ENCODE measurements at places on chromosomes 7 and 10. TPM values are rescaled to one million over a fixed set of nuclear protein-coding genes. Genes with fewer than 3 reads are reported as not detected.

Gene TUBB8
- total RNA-seq: not detected

Gene WNT8B
- total RNA-seq: not detected

Gene RBP3
- total RNA-seq: not detected

Gene RSPH10B
- total RNA-seq: not detected

Gene TPST1
- 49.7 TPM for total RNA-seq

Gene PNLIPRP1
- total RNA-seq: not detected

Gene HABP2
- total RNA-seq: not detected

Gene GRM3
- total RNA-seq: not detected

Gene MSMB
- not detected for total RNA-seq

Gene MYPN
- 12.5 TPM for total RNA-seq

Gene ANXA8
- total RNA-seq: 0.90 TPM

Gene ATP6V0E2
- 5.7 TPM for total RNA-seq

Gene UBN2
- total RNA-seq: 3.6 TPM

Gene TAS2R41
- total RNA-seq: not detected

Gene STEAP2
- 3.9 TPM for total RNA-seq

Gene PLAC9
- total RNA-seq: 1.6 TPM

Gene HMX2
- total RNA-seq: not detected

Gene TBXAS1
- 5.3 TPM for total RNA-seq

Gene SFRP4
- total RNA-seq: not detected

Gene ANLN
- total RNA-seq: 209 TPM

Gene CALHM1
- not detected for total RNA-seq

Gene SLC16A12
- 1.6 TPM for total RNA-seq

Gene HDAC9
- total RNA-seq: 24.2 TPM

Gene FAM180A
- 1.4 TPM for total RNA-seq

Gene TMEM254
- total RNA-seq: 4.7 TPM

Gene MEIG1
- not detected for total RNA-seq

Gene AMPH
- 3.9 TPM for total RNA-seq

Gene ELFN1
- total RNA-seq: 1.6 TPM

Gene ARID5B
- total RNA-seq: 140 TPM

Gene INMT
- total RNA-seq: 1.7 TPM

All from IMR-90 (cell line).